ENCODE measurements at places on chromosomes 4 and X.

DNA sequence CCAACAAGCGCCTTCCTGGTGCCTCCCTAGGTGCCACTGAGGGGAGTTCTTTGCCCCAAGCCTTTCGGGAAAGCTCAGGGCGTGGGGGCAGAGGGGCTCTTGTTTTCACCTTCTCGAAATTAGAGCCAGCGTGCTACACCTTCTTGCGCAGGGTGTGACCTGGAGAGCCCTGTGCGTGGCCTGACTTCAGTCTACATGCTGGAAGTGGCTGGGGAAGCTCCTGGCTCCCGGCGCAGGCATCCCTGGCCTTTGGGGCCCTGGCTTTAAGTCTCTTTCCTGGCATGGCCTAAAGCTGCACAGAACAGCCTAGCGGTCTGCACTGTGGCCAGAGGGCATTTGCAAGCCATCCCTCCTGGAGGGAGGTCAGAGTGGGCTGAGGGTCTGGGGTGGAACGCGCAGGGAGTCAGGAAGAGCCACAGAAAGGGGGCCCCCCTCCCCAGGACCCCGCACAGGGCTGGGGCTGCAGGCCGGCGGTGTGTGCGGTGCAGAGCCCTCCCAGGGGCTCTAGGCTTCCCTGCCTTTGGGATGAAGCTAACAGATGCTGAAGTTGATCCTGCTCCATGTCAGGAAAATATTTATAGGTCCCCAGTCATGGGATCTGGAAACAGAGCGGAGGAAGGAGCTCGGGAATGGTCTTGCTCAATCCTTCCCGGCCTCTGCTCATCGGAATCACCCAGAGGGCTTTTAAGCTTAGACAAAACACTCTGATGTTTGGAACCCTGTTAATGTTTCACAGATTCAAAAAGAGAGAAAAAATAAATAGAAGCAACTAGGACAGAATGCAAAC, 781 bp upstream of the SPON2 start:
- DNase-seq = no peak

- DNase-seq = no peak
These were observed 58.1 kb downstream of the DCHS2 start for GRCh38 chr4:154433543-154433942.

DNA sequence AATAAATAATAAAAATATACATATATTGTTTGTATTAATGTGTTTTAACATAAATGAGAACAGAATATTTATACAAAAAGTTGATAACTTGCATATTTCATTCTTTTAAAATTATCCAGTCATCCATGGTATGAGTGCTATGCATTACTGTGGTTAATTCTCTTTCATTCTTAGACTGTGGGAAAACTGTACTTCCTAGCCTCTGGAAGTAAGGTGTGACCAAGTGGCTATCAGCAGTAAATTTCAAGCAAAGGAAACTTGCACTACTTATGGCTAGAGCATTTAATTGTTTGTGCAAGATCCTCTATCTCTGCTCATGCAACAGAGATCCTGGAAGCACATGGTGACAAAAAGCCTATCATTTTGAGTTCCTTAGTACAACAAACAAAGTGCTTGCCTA, 1054.5 kb upstream of the PABPC4L start:
- no peak for DNase-seq

DNA sequence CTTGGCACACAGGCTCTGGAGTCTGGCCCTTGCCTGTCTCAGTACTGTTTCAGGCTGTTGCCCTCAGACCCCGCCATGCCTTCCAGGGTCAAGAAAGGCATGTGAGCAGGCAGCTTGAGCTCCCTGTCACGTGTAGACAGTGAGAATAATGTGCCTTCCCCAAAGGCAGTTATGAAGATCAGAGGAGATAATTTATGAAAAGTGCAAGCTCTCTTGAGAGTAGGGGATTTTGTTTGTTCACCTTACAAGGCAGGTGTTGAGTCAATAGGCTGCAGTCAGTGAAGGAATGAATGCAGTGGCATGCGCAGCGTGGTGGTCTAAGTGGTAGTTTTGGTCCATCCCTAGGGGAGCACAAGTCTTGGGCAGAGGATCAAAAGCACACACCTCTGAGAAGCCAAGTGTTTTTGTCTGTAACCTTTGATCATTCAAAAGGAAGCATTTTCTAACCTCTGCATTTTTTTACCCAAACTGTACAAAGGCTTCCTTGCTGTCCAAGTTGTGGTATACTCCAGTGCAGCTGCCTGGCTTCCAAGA, 14.4 kb downstream of the HADH start:
- DNase-seq = no peak

DNA sequence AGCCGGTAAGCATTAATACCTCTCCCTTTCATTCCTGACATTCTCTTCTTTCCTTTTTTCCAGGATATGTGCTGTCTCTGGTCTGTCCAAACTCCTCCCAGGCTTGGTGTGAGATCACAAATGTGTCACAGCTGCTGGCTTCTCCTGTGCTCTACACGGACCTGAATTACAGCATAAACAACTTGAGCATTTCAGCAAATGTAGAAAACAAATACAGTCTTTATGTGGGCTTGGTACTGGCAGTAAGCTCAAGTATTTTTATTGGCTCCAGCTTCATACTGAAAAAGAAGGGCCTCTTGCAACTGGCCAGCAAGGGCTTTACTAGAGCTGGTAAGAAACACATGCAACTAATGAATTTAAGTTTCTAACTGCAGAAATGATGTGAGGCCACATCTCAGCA, 8.4 kb downstream of the NIPAL1 start:
- DNase-seq = no peak

GRCh38 chr4:39036172-39036571, 4.0 kb upstream of the TMEM156 start:
- no peak for DNase-seq

DNA sequence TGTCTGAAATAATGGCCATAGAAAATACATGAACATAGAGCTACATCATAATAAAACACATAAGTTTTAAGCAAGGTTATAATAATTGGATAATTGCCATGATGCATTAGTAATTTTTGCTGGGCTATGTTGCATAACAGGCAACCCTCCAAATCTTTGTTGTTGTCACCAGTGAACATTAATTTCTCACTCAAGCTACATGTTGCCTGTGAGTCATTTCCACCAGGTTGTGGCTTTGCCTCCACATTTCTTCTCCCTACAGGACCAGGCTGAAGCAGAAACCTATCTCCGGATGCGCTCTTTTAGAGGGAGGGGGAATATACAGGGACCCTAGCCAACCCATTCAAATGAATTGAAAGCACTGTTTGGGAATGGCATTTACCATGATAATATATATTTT, 347.7 kb downstream of the GABRG1 start:
- DNase-seq = no peak

GRCh38 chr4:40829586-40829985, 79.8 kb downstream of the NSUN7 start:
- DNase-seq = no peak

- DNase-seq = no peak
These were observed 380.4 kb upstream of the CPEB2 start for GRCh38 chr4:14621731-14622463.

- DNase-seq = no peak
These were observed 69.0 kb downstream of the BEND2 start for GRCh38 chrX:18151649-18152048.

GRCh38 chr4:108685036-108685686, 34.8 kb downstream of the OSTC start:
- DNase-seq = no peak

DNA sequence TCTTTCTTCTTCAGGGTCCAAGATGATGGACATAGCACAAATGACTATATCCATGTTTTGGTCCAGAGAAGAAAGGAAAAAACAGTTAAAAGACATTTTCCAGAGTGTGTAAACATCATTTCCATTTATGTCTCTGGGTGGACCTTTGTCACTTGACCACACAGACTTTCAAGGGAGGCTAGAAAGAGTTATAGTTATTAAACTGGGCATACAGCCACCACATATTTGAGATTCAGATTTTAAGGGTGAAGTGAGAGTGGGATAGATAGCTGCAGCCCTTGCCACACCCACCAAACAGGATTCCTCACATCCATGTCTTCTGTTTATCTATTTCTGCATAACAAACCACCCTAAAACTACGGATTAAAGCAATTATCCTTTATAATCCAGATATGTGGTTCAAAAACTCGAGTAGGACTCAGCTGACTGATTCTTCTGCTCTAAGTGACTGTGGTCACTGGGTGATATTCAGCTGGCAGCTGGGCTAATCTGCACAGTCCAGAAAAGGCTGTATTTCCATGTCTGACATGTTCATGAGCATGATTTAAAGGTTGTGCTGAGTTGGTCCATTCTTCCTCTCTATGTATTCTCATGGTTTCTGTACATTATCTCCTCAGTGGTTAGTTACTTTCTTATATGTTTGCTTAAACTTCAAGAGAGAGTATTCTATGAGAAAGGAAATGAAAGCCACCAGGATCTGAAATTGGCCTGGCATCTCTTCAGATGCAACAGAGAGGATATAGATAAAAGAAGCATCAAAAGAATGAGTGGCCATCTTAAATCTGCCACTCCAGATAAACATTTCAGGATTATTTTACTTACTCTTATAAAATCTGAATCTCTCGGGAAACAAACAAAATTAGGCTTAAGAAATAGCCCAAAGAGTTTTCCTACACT, 459.8 kb upstream of the CTSO start:
- DNase-seq = no peak

DNA sequence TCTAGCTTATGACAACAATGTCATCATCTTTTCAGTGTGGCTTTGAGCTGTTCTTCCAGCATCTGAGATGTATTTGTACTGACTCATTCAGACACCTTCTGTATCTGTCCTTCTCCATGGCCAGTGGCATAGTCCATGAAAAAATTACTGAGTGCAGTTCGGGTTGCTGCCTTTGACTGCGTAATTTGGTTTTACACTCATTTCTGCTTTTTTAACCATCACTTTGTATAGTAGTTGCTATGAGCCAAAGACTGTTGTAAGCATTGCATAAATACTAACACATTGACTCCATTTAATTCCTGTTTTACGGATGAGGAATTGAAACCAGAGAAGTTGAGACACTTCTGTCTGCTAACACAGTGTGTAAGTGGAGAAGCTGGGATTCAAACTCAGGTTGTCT, 190.7 kb upstream of the MID1 start:
- no peak for DNase-seq

DNA sequence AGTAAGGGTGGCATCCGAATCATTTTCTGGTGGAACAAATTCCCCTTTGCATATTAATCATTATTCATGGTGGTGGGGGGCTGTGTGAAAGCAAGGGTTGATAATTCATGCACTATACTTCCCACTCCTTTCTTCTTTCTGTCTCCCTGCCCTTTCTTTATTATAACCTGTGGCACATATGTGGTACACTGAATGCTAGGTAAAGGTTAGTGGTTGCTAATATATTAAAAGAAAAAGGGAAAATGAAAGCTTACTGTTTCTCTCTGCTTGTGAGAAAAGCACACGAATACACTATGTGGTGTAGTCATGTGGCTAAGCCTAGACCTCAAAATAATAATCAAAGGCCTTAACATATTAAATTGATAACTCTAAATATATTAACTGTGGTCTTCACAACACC, 178.4 kb upstream of the RPS6KA3 start:
- no peak for DNase-seq

DNA sequence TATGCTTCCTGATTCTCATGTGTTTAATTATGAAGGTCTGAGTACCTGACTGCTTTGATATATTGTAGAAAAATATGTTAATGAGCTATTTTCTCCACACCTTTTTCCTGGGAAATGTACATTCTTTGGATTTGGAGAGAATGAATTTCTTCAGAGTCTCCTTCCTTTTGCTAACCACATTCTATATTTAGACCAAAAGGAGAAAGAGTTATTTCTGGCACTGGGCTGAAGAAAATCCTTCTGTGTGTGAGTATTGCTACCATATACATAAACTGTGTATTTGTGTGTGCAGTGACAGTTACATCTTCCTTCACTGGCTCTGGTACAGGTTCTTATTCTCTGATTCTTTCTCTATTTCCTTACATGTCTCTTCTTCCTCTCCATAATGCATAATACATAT, 44.5 kb upstream of the PGRMC2 start:
- no peak for DNase-seq

DNA sequence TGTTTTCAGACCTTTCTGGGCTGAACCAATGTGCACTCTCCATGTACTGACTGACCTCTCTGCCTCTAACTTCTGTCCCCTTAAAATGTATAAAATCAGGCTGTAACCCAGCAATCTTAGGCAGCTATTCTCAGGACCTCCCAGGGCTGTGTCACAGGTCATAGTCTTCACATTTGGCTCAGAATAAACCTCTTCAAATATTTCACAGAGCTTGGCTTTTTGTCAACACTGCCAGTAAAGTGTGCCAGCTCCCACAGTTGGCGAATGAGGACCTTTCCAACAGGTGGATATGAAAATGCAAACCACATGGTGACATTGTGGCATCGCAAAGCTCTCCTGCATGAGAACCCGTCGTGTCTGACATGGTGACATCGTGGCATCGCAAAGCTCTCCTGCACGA, 76.4 kb downstream of the ACOX3 start:
- DNase-seq = no peak

- no peak for DNase-seq
These were observed 246.0 kb upstream of the HHIP start for GRCh38 chr4:144399927-144400326.

DNA sequence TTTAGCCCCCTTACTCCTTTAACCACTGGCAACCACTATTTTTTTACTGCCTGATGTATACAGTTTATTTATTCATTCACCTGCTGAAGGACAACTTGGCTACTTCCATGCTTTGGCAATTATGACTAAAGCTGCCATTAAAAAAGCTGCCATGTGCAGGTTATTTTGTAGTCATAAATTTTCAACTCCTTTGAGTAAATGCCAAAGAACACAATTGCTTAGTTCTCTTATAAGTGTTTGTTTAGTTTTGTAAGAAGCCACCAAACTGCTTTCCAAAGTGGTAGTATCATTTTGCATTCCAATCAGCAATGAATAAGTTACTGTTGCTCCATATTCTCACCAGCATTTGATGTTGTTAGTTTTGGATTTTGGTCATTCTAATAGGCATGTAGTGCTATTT, 1831.8 kb downstream of the PCDH7 start:
- DNase-seq = no peak

- DNase-seq = no peak
These were observed 7.7 kb downstream of the GAK start for GRCh38 chr4:924107-925096.

DNA sequence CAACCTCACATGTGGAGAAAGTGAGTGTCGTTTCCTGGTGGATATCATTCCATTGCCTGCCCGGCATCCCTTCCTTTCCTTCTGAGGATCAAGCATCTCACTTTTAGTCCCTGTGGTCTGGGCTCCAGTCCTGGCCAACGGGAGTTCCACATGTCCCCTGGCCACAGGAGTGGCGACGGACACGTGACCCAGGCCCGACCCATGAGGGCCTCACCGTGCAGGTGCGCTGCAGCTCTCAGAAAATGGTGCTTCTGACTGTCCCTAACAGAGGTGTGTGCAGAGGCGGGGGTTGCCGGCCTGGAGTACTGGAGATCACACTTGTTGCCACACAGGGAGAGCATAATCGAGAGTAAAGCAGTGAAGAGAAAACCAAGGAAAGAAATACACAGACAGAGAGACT, 476.9 kb upstream of the FRG1 start:
- no peak for DNase-seq

DNA sequence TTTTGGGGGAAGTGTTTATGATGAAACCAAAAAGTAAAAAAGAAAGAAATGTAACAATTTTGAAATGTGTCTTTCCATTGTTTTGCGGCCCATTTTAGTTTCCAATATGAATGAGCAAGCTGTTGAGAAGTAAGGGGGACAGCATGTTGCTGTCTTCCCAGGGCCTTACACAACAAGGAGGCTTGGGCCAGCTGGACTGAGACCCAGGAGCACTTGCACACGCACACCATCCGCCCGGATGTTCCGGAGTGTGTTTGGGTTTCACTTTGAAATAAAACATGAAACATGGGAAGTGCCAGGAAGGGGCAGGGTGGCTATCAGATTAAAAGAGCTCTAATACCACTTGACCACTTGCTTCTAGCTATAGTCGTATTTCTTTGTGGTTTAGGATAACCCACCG, 144.4 kb downstream of the NHS start:
- DNase-seq = no peak

Data from cortex of kidney (tissue), 1 donor.